ENCODE measurements at places on chromosomes 13 and 19.

- DNase-seq: no peak
Observed at GRCh38 chr13:21897161-21897560, 226.3 kb downstream of the FGF9 start.

DNA sequence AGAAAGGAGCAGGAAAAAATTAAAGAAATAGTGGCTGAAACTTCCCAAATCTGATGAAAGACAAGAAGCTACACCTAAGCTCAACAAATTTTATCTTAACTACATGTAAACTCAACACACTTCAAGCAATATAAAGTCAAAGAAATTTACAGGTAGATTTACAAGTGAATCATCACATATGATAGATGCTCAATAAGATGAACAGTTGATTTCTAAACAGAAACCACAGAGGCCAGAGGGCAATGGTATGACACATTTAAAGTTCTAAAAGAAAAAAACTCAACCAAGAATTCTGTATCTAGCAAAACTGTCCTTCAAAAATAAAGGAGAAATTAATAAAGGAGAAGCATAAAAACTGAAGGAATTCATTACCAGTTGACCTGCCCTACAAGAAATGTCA lies 39.3 kb upstream of the ZNF780A start:
- no peak for DNase-seq

DNA sequence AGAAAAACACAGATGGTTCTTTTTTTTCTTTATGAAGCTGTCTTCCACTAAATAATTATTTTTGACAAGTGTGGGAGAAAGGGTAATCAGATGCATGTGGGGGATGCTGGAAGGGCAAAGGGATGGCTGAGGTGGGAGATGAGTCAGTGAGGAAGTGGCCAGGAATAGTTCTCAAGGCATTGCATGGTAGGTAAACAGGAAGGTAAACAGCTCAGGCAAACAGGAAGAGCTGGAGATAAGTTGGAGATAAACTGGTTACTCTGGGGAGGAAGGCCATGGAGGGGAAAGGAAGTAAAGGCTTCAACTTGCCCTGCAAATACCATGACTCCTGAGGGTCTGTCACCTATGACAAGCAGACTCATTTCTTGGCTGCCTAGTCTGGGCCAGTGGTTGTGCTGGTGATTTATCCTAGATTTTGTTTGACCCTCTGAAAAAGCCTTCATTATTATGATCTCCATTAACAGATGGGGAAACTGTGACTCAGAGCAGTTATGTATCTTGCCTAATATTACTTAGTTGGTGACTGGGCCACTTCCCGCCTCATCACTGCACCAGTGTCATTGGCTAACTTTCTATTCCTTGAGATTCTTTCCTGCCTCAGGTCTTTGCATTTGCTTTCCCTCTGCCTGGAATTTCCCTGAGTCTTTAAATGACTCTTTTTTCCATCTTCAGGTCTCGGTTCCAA lies 17.1 kb downstream of the ACTL9 start:
- no peak for DNase-seq

DNA sequence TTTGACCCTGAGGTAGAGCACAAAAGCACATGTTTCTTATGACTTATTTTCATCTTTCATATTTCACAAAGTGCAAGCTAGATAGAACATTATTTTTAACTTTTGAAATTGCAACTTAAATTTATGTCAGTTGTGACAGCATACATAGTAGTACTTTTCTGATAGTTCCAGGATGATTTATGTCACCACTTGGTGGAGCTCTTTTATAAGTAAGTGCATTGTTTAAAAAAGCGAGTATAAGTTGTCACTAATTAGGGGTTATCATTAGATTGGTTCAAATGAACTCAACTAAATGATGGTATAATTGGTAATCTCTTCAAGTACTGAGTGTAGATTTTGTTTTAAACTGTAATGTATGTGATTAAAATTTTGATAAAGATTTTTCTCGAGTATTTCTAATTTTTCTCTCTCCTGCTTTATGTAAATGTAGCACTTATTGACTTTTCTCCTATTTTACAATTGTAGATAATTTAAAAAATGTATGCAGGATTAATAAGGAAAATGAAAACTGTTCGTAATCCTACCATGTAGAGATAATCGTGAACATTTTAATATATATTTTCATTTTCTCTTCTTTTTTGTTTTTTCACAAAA lies 31.1 kb downstream of the RB1 start:
- peak; percentile 73 for DNase-seq

GRCh38 chr19:39497996-39498797 lies 550 bp upstream of the DLL3 start:
- DNase-seq: no peak

GRCh38 chr19:34577531-34578101 lies 96.1 kb downstream of the WTIP start:
- no peak for DNase-seq

DNA sequence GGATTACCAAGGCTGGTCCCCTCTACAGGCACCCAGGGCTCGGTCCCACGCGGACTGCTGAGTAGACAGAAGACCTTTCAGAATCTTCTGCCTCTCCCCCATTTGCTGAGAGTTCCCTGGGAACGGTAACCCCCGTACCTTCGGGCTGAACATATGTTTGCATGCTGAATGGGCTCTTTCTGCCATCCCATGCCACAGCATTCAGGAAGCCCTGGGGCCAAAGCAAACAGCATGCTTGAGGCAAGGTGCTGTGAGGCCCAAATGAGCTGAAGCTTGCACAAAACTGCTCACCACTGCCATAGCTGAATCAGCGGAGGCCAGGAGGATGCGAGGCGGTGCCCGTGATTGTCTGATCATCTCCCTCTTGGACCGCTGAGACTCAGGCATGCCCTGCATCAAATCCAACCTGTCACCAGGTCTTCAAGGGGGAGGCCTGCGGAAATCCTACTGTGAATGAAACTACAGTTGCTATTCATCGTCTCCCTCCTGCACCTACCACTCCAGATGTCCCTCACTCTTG lies 16.3 kb upstream of the C19orf12 start:
- no peak for DNase-seq

GRCh38 chr19:46441866-46442265 lies 13.1 kb upstream of the PNMA8C start:
- no peak for DNase-seq

GRCh38 chr13:110920038-110920437 lies 5.2 kb upstream of the ANKRD10 start:
- no peak for DNase-seq

DNA sequence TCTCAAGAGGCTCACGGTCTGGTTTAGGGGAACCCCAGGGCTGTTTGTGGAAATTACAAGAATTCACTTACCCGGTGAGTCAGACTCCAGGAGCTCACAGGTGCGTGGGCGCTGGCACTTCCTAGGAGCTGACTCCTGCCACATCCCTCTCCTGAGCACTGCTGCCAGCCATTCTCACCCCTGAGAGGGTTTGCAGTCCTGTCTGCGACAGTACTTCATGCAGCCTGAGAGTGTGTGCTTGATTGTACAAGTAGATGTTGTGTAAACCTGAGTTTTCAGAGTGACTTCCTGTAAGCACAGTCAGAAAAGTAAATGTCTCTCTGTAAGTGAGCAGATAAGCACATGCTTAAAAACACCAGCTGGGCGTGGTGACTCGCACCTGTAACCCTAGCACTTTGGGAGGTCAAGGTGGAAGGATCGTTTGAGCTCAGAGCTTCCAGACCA lies 8.1 kb downstream of the MRPL4 start:
- DNase-seq: no peak

DNA sequence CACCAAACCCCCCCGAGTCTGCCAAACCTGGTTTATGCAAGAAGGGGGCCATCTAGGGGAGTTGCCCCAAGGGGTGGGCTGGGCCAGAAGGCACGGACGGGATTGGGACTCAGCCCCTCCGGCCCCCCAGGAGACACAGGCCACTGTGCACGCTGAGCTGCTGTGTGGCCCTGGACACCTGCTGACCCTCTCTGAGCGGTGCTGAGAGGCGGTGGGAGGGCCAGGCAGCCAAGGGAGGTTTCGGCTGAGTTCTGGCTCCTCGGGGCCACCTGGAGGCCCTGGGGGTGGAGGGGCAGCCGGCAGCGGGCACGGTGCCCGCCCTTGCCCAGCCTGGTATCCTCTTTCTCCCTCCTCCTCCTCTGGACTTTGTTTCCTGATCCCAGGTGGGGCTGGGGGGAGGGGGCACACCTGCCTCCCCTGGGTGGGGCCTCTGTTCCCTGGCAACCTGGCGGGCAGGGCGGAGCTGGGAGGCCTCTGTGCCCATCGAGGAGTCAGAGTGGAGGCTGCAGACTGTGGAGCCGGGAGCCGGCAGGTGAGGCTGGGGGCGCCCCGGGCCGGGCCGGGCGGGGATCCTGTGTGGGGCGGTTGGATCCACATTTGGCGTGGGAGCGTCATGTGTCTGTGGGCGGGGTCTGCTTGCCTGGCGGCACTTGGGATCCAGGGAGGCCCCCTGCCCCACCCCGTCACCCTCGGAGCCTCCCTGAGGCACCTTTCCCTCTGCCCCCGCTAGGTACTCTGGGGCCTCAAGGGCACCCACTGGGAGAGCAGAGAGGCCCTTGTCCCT lies at the start of gene MISP:
Gene MISP (plus strand): TSS at position 473 of the 784 bp plus-strand sequence. CDS start 5,835 bp downstream, outside the sequence.
- DNase-seq: no peak

DNA sequence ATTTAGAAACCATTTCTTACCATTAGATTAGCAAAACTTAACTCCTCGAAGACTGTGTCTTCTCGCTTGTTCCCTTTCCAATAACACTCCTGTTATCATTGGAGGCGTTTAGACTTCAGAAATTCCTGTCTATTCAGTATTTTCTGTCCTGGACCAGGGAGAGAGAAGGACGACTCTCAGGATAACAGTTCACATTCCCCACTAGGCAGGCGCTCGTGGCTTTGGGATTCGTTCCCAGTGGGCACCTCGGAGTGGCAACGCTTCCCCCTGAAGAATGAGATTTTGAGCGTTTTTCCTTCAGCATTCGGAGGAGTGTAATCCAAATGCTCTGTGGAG lies 429 bp upstream of the ZNF225 start:
- DNase-seq: no peak

GRCh38 chr19:29793116-29793727 lies 18.6 kb upstream of the CCNE1 start:
- DNase-seq: no peak

DNA sequence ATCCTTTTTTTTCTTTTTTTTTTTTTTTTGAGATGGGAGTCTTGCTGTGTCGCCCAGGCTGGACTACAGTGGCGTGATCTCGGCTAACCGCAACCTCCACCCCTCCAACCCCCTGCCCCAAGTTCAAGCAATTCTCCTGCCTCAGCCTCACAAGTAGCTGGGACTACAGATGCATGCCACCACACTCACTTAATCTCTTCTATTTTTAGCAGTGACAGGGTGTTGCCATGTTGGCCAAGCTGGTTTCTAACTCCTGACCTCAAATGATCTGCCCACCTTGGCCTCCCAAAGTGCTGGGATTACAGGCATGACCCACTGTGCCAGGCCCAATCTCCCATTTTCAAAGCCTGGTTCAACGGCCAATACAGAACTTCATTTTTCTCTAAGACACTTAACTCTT lies 9.1 kb downstream of the FOXO1 start:
- DNase-seq: no peak
